Stimulated activated CD8-positive, alpha-beta memory T cell treated with anti-CD3 and anti-CD28 coated beads, Interleukin-15, amount 100 ng/mL, for 24 hours (primary cell): ENCODE measurements at places on chromosomes 2 and 18.

- no peak for DNase-seq
Measured at GRCh38 chr18:2547477-2548087, 23.7 kb downstream of the METTL4 start.

DNA sequence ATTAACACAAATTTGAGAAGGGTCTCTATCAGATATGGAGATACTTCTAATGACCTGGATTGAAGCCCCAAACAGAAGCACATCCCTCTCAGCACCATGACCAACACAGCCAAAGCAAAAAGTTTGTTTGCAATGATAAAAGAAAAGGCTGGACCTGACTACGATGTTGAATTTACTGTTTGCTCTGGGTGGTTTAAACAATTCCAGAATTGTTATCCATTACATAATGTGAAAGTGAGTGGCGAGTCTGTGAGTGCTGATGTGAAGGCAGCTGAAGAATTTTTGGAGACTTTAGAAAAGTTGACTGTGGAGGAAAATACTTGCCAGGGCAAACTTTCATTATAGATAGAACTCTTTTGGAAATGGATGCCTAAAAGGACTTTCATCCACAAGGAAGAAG lies 17.4 kb upstream of the DLX2 start:
- DNase-seq: no peak

- no peak for DNase-seq
Measured at GRCh38 chr2:40824278-40824677, 372.4 kb upstream of the SLC8A1 start.

DNA sequence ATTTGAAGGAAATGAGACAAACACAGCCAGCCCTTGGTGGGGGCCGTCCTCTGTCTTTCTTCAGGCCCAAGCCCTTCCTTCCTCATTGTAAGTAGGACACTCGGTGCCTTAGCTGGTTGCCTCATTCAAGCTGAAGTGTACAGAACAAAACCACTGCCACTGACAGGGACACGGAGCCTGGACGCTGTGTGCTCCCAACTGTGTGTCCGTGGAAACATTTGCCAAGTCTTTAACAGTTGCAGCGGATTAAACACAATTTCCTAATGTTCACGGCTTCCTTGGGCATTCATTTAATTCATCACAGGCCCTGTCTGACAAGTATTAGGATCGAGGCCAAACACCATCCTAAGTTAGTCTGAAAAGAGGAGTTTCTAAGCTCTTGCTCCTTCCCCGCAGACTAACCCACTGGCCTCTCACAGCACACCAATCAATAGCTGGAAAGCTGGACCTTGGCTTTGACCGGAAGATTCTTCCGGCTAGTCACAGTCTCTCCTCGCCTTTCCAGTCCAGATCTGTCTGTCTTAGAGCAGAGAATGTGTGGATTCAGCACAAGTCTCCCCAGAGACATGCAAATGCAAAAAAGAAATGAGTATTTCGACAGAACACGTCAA lies 68.7 kb upstream of the ACSL3 start:
- no peak for DNase-seq

DNA sequence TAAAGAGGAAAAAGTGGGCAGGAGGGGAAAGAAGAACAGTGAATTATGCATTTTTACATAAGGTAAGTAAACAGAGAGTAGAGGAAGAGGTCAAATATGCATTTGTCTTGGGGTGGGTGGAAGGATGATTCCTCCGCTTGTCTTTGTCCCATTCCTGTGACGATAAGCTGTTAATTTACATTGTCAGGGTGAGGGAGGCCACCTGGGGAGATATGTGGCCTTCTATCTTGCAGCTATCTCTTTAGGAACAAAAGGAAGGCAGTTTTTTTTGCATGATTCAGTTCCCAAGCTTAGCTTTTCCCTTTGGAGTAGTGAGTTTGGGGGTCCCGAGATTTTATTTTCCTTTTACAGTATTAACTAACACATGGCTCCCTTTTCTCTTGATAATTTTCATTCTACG lies 2.2 kb upstream of the INPP4A start:
- DNase-seq: no peak

- no peak for DNase-seq
Measured at GRCh38 chr18:36458306-36458705, 160.8 kb downstream of the FHOD3 start.

DNA sequence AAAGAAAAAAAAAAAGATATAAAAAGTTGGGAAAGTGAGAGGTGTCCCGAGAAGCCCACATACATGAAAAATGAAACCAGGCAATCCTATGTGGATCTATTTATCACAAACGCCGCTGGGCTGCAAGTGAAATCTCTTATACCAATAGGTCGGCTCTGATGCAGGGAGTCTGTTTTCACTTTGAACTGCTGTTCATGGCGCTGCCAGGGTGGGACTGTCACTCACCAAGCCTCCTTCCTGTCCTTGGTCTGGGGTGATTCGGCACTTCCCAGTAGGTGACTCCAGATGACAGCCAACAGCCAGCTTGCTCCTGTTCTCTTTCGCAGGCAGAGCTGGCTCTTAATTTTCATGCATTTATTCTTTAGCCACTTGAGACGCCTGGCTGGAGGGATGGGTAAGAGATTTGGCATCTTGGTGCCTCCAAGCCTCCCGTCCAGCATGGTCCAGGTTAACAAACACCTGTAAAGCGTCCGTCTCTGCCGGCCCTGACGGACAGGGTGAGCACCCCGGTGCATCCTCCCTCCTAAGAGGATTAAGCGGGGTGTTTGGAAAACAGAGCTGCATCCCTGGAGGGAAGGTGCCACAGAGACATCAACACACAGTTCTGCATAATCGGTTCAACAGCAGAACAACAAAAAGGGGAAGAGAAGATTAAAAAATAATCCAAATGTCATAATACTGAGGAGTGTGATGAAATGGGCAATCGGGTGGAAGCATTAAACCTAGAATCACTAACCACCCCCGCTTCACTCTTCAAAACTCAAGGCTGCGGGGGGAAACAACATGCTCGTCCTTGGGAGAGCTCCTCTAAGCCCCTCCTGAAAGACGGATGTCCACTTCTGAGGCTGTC lies 58.7 kb downstream of the STEAP3 start:
- DNase-seq: no peak

- DNase-seq: no peak
Measured at GRCh38 chr2:59655809-59656208, 897.6 kb downstream of the BCL11A start.

DNA sequence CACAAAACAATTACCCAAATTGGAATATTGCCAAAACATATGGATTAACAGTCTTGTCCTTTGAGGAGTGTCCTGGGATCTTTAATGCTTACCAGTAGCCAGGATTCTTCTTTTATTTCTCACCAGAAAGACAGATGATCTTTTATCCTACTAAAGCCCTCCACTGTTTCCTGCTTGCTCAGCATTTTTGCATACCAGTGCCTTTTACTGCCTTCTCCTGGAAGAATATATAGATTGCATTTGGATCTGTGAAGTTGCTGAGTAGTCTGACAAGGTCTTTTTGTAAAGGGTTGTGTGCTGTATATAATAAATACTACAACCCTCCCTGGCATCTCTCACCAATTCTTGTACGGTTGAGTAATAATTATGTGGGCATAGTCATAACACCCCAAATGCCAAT lies 652.2 kb downstream of the LRRTM4 start:
- DNase-seq: no peak

- no peak for DNase-seq
Measured at GRCh38 chr2:117703858-117704257, 110.6 kb upstream of the DDX18 start.

DNA sequence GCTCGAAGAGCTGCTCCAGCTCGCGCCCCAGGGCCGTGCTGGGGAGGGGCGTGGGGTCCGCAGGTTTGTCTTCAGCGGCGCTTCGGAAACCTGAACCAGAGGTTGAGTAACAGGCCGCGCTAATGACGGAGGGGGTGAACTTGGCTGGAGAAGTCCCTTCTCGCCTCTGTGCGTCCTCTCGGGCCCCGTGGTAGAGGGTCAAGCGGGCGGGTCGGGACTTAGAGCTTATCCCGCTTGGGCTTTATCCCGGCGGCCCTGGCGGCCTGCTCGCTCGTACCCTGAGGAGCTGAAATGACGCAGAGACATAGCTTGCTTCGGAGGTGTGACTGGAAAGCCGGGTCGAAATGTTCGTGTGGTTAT lies 479 bp downstream of the RNMT start:
- peak; percentile 8 for DNase-seq

DNA sequence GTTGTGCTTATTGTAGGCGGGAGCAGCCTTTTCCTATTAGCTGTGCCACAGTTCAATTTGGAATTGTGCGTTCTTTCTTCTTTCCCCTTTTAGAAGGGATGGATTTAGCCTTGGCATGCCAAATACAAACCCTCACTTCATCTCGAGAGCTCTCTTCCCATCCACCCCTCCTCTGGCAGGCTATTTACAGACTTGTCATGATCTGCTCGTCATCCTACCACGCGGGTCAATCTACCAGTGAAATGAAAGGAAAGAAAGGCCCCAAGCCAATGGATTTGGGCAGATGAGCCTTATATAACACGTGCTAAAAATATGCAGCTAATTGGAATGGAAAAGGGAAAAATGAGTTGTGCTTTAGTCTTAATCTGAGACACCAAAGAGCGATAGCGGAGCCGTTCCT lies 277.5 kb downstream of the PRKCE start:
- DNase-seq: no peak

- DNase-seq: no peak
Measured at GRCh38 chr2:161388146-161388779, 27.8 kb upstream of the TBR1 start.

DNA sequence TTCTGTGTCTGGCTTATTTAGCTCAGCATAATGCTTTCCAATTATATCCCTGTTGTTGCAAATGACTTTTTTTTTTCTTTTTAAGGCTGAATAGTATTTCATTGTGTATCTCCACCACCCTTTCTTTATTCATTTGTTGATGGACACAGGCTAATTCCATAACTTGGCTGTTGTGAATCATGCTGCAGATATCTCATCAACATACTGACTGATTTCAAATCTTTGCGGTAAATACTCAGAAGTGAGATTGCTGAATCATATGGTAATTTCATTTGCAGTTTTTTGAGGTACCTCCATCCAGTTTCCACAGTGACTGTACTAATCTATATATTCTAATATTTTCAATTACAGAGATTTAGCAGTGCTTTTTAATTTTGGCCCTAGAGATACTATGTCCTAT lies 266.2 kb downstream of the TMX3 start:
- DNase-seq: no peak

DNA sequence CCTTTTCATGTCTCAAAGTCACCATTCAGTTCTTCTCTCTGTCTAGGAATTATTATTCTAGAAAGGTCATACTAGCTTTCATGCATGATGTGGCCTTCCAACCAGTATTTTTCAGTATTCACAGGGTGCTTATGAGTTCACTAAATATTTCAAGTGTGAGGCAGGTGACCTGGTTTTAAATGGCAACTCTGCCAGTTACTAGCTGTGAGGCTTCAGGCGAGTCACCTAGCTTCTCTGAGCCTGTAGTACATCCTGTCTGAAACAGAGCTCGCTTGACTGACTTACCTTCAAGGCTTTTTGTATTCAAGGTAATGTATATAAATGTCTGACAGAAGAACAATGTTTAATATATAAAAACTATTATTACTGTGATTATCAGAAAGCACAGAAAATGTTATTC lies 19.4 kb upstream of the ACVR1 start:
- no peak for DNase-seq

- DNase-seq: no peak
Measured at GRCh38 chr2:67674668-67675067, 277.5 kb downstream of the ETAA1 start.
